ENCODE measurements at places on chromosomes 6 and 20.

GRCh38 chr6:69238067-69238466, 558.7 kb downstream of the LMBRD1 start:
- H3K27me3 ChIP-seq: no peaks in the 10 kb centered on the region
- no peaks in the 10 kb centered on the region for H3K4me1 ChIP-seq
- no peak overlapping the region for H3K4me3 ChIP-seq
- H3K36me3 ChIP-seq: no peaks in the 10 kb centered on the region

- no peak overlapping the region for H3K4me3 ChIP-seq
- H3K4me1 ChIP-seq: no peaks in the 10 kb centered on the region
- DNase-seq: peak; percentile 9
- H3K27me3 ChIP-seq: no peaks in the 10 kb centered on the region
- H3K27ac ChIP-seq: no peak overlapping the region
- no peaks in the 10 kb centered on the region for H3K36me3 ChIP-seq
These were observed 124.5 kb downstream of the TAF4 start for GRCh38 chr20:61940976-61941720.

GRCh38 chr6:130760006-130760405, 67.2 kb upstream of the SMLR1 start:
- H3K4me1 ChIP-seq: no peaks in the 10 kb centered on the region
- no peak overlapping the region for H3K4me3 ChIP-seq
- H3K27ac ChIP-seq: no peak overlapping the region

DNA sequence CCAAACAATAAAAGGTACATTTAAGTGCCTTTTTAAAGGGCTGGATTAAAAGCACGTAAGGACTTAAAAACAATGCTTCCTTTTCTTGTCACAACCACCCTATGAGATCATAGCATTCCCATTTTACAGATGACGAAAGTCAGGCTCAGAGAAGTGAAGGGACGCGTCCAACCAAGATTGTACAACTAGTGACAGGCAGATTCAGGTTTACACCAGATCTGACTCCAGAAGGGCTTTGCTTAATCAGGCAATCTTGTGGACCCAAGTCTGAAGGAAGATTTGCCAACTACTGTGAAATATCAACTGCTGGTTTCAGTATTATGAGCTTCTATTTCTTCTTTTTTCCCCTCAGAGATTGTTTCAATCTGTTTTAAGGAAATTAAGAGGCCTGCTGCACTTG, 877 bp downstream of the ENPP4 start:
- H3K36me3 ChIP-seq: no peaks in the 10 kb centered on the region
- H3K27me3 ChIP-seq: no peaks in the 10 kb centered on the region
- no peaks in the 10 kb centered on the region for H3K4me1 ChIP-seq
- no peak for DNase-seq
- H3K4me3 ChIP-seq: peak overlapping the region; percentile 77

- H3K4me3 ChIP-seq: no peak overlapping the region
- DNase-seq: no peak
- H3K4me1 ChIP-seq: peaks cover 7% of the 10 kb centered on the region
- no peaks in the 10 kb centered on the region for H3K36me3 ChIP-seq
- H3K27me3 ChIP-seq: no peaks in the 10 kb centered on the region
These were observed 126.8 kb upstream of the TNFAIP3 start for GRCh38 chr6:137740091-137740755.

DNA sequence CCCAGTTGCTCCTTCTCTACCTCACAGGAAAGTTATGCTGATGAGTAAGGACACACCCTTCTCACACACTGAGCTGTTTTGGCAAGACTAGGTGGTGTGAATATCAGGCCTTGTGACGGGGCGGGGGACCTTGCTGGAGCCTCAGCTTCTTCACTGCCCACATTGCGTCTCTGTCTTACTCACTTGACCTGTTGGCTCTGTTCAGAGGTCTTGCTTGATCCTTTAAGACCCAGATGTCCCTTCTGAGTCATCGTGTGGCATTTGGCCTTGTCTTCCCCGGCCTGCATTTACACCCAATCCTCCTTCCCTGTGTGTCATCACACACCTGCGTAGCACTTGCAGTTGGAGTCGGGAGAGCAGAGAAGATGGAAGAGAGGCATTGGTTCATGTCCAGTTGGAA, 8.3 kb upstream of the PRND start:
- H3K4me1 ChIP-seq: no peaks in the 10 kb centered on the region
- no peak overlapping the region for H3K27ac ChIP-seq
- no peaks in the 10 kb centered on the region for H3K36me3 ChIP-seq
- DNase-seq: no peak
- no peak overlapping the region for H3K4me3 ChIP-seq

DNA sequence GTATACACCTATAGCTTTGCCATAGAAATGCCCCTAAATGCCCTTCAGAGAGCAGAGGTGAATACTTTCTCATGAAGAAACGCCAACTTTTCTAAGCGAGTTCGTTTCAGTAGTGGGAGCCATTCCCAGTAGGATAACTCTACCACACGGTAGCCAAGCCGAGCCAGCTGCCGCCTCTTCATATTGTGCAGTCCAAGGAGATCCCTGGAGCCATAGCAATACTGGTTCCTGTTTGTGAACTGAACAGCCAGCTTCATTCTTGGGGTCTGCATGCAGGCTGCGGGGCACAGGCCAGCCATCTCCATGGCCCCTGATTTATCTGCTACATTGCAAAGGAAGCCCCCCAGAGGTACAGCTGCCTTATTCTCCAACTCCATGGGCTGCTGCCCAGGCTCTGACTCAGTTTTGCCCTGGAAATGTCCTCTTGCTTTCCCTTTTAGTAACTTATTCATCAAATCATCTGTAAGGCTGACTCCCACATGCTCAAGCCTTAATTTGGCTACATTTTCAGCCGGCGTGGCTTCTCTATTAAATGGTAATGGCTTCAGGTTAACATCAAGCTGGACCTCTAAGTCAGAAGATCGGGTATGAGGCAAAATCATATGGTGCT, 12.8 kb downstream of the FASTKD5 start:
- H3K27ac ChIP-seq: no peak overlapping the region
- H3K27me3 ChIP-seq: no peaks in the 10 kb centered on the region
- no peak for DNase-seq
- peaks cover 58% of the 10 kb centered on the region for H3K36me3 ChIP-seq
- no peaks in the 10 kb centered on the region for H3K4me1 ChIP-seq

GRCh38 chr6:168045706-168046620, 33.0 kb downstream of the FRMD1 start:
- no peak overlapping the region for H3K4me3 ChIP-seq
- H3K27me3 ChIP-seq: no peaks in the 10 kb centered on the region
- H3K27ac ChIP-seq: no peak overlapping the region
- DNase-seq: no peak
- no peaks in the 10 kb centered on the region for H3K36me3 ChIP-seq
- H3K4me1 ChIP-seq: no peaks in the 10 kb centered on the region

- no peak overlapping the region for H3K4me3 ChIP-seq
- H3K27me3 ChIP-seq: no peaks in the 10 kb centered on the region
- DNase-seq: no peak
- H3K27ac ChIP-seq: no peak overlapping the region
These were observed 184.9 kb downstream of the COL12A1 start for GRCh38 chr6:75020971-75021370.

DNA sequence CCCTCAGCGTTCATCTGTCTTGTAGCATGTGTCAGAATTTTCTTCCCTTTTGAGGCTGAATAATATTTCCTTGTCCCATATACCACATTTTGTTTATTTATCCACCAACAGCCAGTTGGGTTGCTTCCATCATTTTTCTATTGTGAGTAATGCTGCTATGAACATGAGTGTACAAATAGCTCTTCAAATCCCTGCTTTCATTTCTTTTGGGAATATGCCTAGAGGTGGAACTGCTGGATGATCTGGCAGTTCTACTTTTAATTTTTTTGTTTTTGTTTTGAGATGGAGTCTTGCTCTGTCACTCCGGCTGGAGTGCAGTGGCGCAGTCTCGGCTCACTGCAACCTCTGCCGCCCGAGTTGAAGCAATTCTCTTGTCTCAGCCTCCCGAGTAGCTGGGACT, 64.7 kb downstream of the SASH1 start:
- H3K27ac ChIP-seq: no peak overlapping the region
- DNase-seq: peak; percentile 64
- no peak overlapping the region for H3K4me3 ChIP-seq
- no peaks in the 10 kb centered on the region for H3K27me3 ChIP-seq
- no peaks in the 10 kb centered on the region for H3K4me1 ChIP-seq

- H3K27me3 ChIP-seq: no peaks in the 10 kb centered on the region
- H3K4me3 ChIP-seq: peak within 1 kb of the TSS; percentile 64
- peak; percentile 95 for DNase-seq
- H3K36me3 ChIP-seq: no peaks in the 10 kb centered on the region
- H3K27ac ChIP-seq: peak within 1 kb of the TSS; percentile 76
- H3K4me1 ChIP-seq: peaks cover 18% of the 10 kb centered on the region
These were observed at the start of gene FANCE for GRCh38 chr6:35452183-35453090. Gene FANCE, plus strand, starts transcription at chr6:35452338. Its CDS starts 208 bp downstream, at chr6:35452546.

- H3K36me3 ChIP-seq: no peaks in the 10 kb centered on the region
- H3K27ac ChIP-seq: no peak overlapping the region
- no peak overlapping the region for H3K4me3 ChIP-seq
- DNase-seq: no peak
- H3K27me3 ChIP-seq: no peaks in the 10 kb centered on the region
- H3K4me1 ChIP-seq: no peaks in the 10 kb centered on the region
These were observed 99.3 kb downstream of the SOBP start for GRCh38 chr6:107589199-107589598.

- no peaks in the 10 kb centered on the region for H3K27me3 ChIP-seq
- DNase-seq: no peak
- H3K4me3 ChIP-seq: no peak overlapping the region
- no peaks in the 10 kb centered on the region for H3K36me3 ChIP-seq
- H3K27ac ChIP-seq: no peak overlapping the region
- H3K4me1 ChIP-seq: peaks cover 34% of the 10 kb centered on the region
These were observed 61.7 kb downstream of the TCP11 start for GRCh38 chr6:35079311-35080000.

GRCh38 chr6:80550281-80550680, 443.8 kb downstream of the BCKDHB start:
- no peak overlapping the region for H3K27ac ChIP-seq
- H3K4me3 ChIP-seq: no peak overlapping the region
- DNase-seq: no peak
- H3K27me3 ChIP-seq: no peaks in the 10 kb centered on the region
- peaks cover 5% of the 10 kb centered on the region for H3K4me1 ChIP-seq
- no peaks in the 10 kb centered on the region for H3K36me3 ChIP-seq

DNA sequence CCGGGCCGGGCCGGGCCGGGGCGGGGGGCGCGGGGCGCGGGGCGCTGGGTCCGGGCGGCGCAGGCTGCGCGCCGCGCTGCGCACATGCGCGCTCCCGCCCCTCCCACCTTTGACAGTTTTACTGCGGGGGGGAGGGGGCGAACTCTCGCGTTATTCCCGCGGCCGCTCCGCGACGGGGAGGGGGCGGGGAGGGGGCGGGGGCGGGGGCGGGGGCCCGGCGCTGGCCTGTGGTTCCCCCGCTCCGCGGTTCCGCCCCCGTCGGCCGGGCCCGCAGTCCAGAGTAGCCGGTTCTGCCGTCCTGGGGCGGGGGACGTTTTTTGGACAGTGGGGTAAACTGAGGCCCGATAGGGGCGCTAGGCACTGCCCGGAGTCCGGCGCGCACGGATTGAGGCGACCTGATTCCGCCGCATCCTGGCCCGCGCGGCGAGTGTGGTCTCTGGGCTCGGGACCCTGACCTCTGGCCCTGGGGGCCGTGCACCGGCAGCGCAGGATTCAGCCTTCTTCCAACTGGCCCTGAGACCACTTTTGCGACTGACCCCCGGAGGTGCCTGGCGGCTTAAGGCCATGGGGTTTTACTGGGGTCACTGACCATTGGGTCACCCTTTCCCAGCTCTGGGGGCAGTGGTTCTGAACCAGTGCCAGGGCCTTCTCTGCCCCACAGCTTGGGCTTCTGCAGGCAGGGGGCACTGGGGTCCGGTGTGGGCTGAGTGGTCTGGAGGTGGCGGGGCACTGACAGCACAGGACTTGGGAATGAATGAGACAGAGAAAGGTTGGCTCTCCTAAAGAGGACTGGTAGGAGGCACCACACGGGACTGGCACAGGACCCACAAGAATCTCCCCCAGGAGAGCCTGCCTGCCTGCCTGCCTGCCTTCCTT, at the start of gene ZNF512B:
ZNF512B (minus strand) TSS at position 93 of the 876 bp plus-strand sequence. CDS start 1,980 bp downstream, outside the sequence.
- H3K27me3 ChIP-seq: no peaks in the 10 kb centered on the region
- peak within 1 kb of the TSS; percentile 68 for H3K27ac ChIP-seq
- H3K4me3 ChIP-seq: peak within 1 kb of the TSS; percentile 73
- H3K36me3 ChIP-seq: peaks cover 25% of the 10 kb centered on the region
- no peak for DNase-seq
- H3K4me1 ChIP-seq: peaks cover 24% of the 10 kb centered on the region

GRCh38 chr6:39378960-39379425, 56.5 kb upstream of the KCNK16 start:
- H3K27ac ChIP-seq: no peak overlapping the region
- H3K4me3 ChIP-seq: no peak overlapping the region
- no peaks in the 10 kb centered on the region for H3K36me3 ChIP-seq
- H3K27me3 ChIP-seq: no peaks in the 10 kb centered on the region
- no peaks in the 10 kb centered on the region for H3K4me1 ChIP-seq
- no peak for DNase-seq

DNA sequence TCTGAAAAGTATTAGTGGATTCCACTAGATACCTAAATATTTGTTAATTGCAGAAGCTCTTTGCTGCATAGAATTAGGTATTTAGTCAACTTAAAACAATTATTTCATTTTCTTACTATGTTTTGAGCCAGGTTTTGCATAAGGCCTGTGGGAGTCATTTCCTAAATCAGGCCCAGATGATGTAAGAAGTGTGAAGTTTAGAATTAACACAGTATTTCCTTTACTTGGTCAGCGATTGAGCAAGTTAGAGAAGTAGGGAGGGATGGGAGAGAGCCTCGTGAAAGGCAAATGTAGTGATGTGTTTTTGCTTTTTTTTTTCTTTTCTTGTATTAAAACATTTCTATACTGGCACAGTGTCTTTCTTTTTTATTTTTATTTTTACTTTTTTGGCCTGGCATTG, 711.1 kb downstream of the HDGFL1 start:
- no peaks in the 10 kb centered on the region for H3K27me3 ChIP-seq
- H3K36me3 ChIP-seq: no peaks in the 10 kb centered on the region
- H3K27ac ChIP-seq: no peak overlapping the region
- DNase-seq: no peak
- no peak overlapping the region for H3K4me3 ChIP-seq

DNA sequence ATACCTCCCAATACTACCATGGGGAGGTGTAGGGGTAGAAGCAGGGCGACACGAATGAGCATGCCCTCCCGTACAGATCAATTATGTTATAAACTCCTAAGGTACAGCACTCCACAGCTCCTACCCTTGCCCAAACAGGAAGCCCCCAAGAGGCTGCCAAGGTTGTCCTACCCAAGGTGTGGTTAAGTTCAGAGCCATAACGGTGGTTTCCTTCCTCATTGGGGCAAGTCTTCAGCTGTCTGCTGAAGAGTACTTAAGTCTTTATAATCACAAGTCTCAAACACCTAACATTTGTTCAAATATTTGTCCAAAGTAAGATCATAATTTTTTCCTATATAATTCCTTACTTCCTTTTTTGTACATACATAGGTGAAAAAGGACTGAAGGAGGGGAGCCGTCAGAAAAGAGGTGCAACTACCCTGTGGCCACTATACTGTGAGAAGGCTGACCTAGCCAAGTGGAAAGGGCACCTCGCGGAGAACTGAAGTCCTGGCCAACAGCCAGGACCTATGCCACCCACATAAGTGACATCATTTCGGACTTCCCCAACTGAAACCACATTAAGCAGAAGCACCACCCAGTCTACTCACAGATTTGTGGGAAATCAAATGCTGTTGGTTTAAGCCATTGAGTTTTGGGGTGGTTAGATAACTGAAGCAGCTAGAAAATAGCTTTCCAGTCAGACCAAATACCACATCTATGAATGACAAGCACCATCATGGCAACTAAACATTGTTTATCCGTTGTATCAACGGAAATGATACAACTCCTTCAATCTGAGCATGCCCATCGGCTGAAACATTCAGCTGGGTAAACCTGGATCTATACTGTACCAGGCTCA, 2.9 kb upstream of the RAB22A start:
- no peak overlapping the region for H3K4me3 ChIP-seq
- DNase-seq: peak; percentile 16
- no peaks in the 10 kb centered on the region for H3K27me3 ChIP-seq
